ENCODE measurements at places on chromosomes 2 and 18.

GRCh38 chr18:23442958-23443357 lies 10.1 kb upstream of the RIOK3 start:
- peak; percentile 36 for DNase-seq

- no peak for DNase-seq
These were observed 36.1 kb downstream of the TRPM8 start for GRCh38 chr2:233953087-233953801.

DNA sequence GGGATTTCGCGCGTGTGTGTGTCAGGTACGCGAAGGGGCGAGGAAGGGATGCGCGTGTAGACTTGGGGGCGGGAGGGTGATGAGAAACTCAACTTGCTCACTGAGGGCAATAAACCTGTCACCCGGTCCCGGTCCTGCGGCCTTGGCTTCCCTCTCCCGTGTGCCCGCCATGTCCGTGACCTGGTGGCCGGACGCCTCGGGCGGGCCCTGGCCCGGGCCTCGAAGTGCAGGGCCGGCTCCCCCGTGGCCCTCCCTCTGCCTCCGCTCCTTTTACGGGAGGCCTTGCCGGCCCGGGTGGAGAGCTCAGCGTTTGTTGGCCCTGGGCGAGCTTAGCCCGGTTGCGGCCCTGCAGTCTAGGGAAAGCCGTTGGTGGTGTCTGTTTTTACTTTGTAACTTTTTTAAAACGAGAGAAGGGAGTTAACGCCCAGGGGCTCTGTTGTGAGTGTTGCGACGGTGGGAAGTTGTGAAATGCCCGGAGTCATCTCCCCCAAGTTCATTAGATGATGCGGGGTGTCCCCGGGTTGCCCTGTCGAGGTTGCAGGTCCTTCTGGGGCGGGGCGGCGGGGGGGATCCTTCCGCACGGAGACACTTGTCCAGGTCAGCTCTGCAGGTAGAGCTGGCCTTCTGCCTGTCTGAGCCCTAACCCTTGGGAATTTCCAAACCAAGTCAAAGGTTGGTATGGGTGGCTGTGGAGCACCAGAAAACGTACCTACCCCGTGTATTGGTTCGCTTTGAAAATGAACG lies 883 bp downstream of the SMCHD1 start:
- peak; percentile 48 for DNase-seq

- no peak for DNase-seq
These were observed 92.0 kb downstream of the PMS1 start for GRCh38 chr2:189876271-189876670.

GRCh38 chr2:204722207-204722606 lies 176.9 kb downstream of the PARD3B start:
- DNase-seq, result no peak

- DNase-seq, result no peak
These were observed 195.7 kb downstream of the PPP1R1C start for GRCh38 chr2:182181381-182181780.

- DNase-seq, result no peak
These were observed 893.7 kb upstream of the FAM98A start for GRCh38 chr2:34492561-34493455.

GRCh38 chr2:44934983-44935728 lies 6.3 kb upstream of the SIX3 start:
- no peak for DNase-seq
